ENCODE measurements at places on chromosomes 7 and 10. TPM values are rescaled to one million over a fixed set of nuclear protein-coding genes. Genes with fewer than 3 reads are reported as not detected.

The EPHB6 gene
- total RNA-seq: 8.2 TPM

DNA sequence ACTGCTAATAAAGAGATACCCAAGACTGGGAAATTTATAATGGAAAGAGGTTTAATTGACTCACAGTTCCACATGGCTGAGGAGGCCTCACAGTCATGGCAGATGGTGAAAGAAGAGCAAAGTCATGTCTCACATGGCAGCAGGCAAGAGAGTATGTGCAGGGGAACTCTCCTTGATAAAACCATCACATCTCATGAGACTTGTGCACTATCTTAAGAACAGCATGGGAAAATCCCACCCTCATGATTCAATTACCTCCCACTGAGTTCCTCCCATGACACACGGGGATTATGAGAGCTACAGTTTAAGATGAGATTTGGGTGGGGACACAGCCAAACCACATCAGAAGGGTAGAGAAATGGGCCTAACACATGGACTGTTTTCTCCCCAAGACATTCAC lies 156.3 kb downstream of the CCDC71L start:
- DNase-seq: no peak

DNA sequence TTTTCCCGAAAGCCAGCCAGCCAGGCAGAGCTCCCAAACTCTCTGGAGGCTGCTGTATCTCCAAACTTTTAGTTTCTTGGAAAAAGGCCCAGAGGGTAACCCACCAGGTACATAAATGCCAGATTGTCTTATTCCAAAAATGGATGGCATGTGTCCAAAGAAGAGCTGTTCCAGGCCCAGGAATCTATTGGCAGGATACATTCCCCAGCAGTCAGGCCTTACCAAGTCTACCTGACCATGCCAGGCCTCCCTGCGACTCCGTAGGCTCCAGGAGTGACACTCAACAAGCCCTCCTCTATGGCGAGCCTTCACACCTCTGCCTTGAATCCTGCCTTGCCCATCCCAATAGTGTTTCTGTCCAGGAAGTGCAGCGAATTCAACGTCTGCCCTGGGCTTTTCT lies 95.6 kb downstream of the GRB10 start:
- DNase-seq: no peak

- DNase-seq: no peak
Observed at GRCh38 chr10:119391440-119392251, 150.9 kb downstream of the RGS10 start.

- DNase-seq: no peak
Observed at GRCh38 chr10:111200505-111201186, 123.8 kb downstream of the ADRA2A start.

DNA sequence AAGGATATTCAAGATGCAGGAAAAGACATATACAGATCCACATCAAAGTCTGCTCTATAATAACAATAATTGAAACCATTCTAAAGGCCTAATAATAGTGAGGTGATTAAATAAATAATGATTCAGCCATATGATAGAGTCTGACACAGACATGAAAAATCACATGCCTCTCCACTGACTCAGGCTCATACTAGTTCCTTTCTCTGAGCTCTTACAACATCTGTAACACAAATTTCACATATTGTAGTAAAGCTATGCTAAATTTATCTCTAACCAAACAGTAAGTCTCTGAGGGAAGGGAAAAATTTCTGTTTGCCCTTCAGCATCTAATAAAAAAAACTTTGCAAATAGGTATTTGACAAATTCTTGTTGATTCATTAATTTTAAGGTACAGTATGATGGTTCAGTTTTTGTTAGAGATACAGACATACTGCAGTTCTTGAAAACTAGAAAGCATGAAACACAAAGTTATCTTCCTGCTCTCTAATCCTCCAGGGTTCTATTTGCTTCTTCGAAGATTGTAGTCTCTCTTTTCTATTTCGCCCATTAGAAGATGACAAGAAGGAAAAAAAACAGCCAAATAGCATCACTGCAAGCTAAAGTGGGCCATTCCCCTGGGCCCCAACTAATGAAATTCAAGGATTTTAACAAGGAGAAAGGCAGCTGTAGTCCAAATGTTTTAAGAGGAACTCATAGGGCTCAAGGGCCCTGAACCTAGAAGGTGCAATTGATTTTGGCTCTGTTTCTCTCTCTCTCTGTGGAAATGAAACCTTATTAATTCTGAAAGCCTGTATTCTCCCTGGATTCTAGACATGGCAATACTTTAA lies 53.9 kb downstream of the CUBN start:
- no peak for DNase-seq

DNA sequence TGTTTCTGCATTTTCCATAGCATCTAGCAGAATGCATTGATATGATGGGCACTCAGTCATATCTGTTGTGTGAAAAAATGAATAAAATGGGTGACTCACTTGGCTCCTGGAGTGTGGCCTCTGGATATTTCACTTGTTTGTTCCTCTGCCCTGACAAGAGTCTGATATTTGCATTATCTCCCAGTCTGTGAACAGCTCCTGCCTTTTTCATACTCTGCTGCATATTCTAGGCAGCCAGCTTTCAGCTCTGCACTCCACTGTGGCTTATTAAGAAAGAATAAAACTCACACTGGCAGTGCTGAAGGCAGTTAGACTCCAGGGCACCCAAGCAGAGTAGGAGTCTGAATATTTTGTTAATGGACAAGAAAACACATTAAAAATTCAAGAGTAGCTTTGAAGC lies 623.9 kb downstream of the SORCS1 start:
- DNase-seq: no peak

Measured in right atrium auricular region (tissue), 2 donors.